Stomach (tissue), 19 donors: ENCODE measurements at places on chromosomes 3 and 15.

DNA sequence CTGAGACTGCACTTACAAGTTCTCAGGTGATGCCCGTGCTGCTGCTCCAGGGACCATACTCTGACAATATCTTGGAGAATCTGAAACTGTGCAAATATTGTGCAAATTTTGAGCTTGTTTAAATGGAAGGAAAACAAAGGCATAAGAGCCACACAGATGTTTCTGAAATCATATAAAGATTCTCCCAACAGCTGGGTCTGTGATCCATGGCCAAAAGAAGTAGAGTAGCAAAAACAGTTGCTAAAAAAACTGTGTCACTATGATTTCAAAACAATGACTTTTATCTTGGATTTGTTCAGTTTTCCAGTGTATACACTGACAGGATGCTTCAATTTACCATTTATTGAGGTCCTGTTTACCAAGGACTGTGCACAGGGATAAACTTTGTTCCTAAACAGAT is 25.3 kb downstream of the NPTN start:
- no peaks in the 10 kb centered on the region for H3K27me3 ChIP-seq
- H3K27ac ChIP-seq, result no peak overlapping the region
- no peaks in the 10 kb centered on the region for H3K36me3 ChIP-seq
- H3K4me1 ChIP-seq, result peaks cover 37% of the 10 kb centered on the region
- no peak overlapping the region for H3K4me3 ChIP-seq

- H3K27ac ChIP-seq, result peak overlapping the region; percentile 33
- H3K27me3 ChIP-seq, result no peaks in the 10 kb centered on the region
- H3K4me1 ChIP-seq, result no peaks in the 10 kb centered on the region
- DNase-seq, result no peak
- H3K36me3 ChIP-seq, result no peaks in the 10 kb centered on the region
These were observed 89.9 kb downstream of the CCNL1 start for GRCh38 chr3:157069846-157070677.

GRCh38 chr3:183613366-183614285 is 21.8 kb upstream of the KLHL24 start:
- no peaks in the 10 kb centered on the region for H3K36me3 ChIP-seq
- no peak overlapping the region for H3K4me3 ChIP-seq
- H3K27me3 ChIP-seq, result no peaks in the 10 kb centered on the region
- H3K4me1 ChIP-seq, result no peaks in the 10 kb centered on the region

DNA sequence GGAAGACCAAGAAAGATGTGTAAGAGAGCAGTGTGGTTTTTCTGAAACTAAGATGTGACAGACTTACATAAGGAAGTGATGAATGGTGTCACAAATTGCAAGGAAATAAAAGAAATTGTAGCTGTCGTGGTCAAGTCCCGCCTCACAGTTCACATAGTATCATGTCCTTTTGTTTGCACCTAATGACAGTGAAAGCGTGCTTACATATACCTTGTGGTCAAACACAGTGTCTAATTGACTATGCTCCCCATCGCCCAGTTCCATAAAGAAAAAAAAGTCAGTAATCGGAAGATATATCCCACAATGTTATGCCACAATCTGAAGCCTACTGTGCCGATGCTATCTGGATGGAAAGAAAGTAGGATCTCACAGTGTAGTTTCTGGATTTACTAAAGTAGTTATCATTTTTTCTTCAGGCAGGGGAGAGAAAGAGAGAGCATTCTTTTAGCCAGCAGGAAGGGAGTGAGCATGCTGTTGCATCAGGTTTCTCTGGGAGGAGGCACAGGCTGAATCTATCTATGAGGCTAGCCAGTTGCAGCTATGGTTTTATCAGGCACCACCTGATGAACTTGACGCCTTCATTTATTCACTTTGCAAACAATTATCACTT is 9.8 kb upstream of the PLSCR1 start:
- no peak overlapping the region for H3K4me3 ChIP-seq
- no peak for DNase-seq
- H3K27ac ChIP-seq, result no peak overlapping the region
- no peaks in the 10 kb centered on the region for H3K27me3 ChIP-seq

DNA sequence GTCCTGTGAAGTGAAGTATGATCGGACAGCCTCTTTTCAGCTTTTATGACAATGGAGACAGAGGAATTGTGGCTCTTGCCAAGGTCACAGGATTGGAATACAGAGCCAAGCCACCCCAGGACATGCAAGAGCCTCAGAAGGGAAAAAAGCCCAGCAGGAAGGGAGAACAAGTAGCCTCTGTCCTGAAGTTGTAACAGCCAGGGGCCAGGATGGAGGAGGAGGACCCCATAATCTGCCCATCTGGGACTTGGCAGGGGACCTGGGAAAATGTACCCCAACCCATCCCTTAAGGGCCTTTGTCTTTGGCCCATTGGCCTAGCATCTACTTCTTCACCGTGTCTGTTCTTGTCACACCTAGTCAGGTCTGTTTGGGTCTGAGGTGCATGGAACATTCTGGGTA is 60.4 kb upstream of the POLG start:
- no peaks in the 10 kb centered on the region for H3K36me3 ChIP-seq
- peaks cover 11% of the 10 kb centered on the region for H3K27me3 ChIP-seq
- no peak overlapping the region for H3K4me3 ChIP-seq
- DNase-seq, result no peak

- H3K4me1 ChIP-seq, result no peaks in the 10 kb centered on the region
- no peaks in the 10 kb centered on the region for H3K36me3 ChIP-seq
- no peak overlapping the region for H3K27ac ChIP-seq
- DNase-seq, result no peak
These were observed 190.4 kb downstream of the MEGF11 start for GRCh38 chr15:66063147-66063546.

- no peak overlapping the region for H3K4me3 ChIP-seq
- H3K27me3 ChIP-seq, result no peaks in the 10 kb centered on the region
- no peaks in the 10 kb centered on the region for H3K4me1 ChIP-seq
- no peaks in the 10 kb centered on the region for H3K36me3 ChIP-seq
- peak; percentile 40 for DNase-seq
These were observed 120.9 kb downstream of the ERC2 start for GRCh38 chr3:56347219-56347871.

- no peak overlapping the region for H3K27ac ChIP-seq
- H3K36me3 ChIP-seq, result no peaks in the 10 kb centered on the region
- DNase-seq, result no peak
- no peak overlapping the region for H3K4me3 ChIP-seq
These were observed 52.0 kb downstream of the MAGEF1 start for GRCh38 chr3:184659797-184660301.

GRCh38 chr3:195544634-195545033 is 1.5 kb upstream of the PPP1R2 start:
- H3K4me3 ChIP-seq, result no peak overlapping the region
- peak overlapping the region; percentile 97 for H3K27ac ChIP-seq
- no peaks in the 10 kb centered on the region for H3K27me3 ChIP-seq
- DNase-seq, result no peak
- peaks cover 61% of the 10 kb centered on the region for H3K4me1 ChIP-seq

GRCh38 chr3:182769673-182770072 is 23.6 kb upstream of the ATP11B start:
- H3K4me3 ChIP-seq, result no peak overlapping the region
- H3K27me3 ChIP-seq, result no peaks in the 10 kb centered on the region
- no peaks in the 10 kb centered on the region for H3K4me1 ChIP-seq
- no peak overlapping the region for H3K27ac ChIP-seq

DNA sequence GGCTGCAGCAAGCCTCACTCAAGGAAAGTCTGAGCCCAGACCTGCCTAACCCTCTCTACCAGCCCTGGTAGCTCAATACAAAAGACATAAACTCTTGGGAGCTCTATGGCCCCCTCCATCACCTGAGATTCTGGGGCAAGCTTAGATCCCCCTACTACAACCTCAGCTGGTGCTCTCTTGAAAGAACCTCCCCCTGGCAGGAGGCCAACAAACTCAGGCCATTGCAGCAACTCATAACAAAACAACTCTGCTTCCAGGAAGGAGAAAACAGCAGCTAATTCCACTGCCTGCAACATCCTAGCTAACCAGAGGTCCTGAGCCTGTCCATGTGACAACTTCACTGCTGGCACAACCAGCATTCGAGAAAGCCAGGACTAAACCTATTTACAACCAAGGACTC is 169.2 kb downstream of the ROBO1 start:
- no peaks in the 10 kb centered on the region for H3K27me3 ChIP-seq
- no peak overlapping the region for H3K27ac ChIP-seq
- no peak overlapping the region for H3K4me3 ChIP-seq

GRCh38 chr3:70861855-70862254 is 549.4 kb upstream of the MDFIC2 start:
- no peaks in the 10 kb centered on the region for H3K27me3 ChIP-seq
- H3K4me3 ChIP-seq, result no peak overlapping the region
- no peaks in the 10 kb centered on the region for H3K4me1 ChIP-seq
- H3K27ac ChIP-seq, result no peak overlapping the region
- H3K36me3 ChIP-seq, result no peaks in the 10 kb centered on the region
- no peak for DNase-seq

DNA sequence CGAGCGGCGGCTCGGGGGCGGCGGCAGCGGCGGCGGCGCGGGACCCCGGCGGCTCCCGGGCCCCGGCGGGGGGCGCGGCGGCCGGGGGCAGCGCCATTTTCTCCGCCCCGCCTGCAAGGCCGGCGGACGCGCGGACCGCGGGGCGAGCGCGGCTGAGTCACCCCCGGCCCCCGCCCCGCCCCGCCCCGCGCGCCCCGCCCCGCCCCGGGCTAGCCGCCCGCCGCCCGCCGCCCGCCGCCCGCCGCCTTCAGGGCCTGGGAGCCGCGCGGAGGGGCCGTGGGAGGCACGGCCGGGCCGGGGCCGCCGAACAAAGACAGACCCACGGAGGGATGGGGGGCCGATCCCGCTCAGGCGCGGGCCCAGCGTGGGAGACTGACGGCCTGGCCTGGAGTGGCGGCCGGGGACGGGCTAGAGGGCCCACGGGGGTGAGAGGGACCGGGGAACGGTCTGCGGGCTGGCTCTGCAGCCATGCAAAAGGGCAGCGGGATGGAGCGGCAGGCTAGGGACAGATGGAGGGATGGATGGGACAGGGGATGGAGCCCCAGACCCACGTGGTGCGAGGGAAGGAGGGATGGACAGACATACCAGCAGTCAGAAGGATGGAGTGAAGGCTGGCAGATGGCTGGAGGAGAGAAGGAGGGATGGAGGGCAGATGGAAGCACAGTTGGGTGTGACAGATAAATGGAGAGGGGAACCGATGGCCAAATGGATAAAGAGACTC is at the start of gene EIF4E3:
EIF4E3 (minus strand) TSS at position 132 of the 721 bp plus-strand sequence; CDS start at position 97, 35 bp downstream.
- peak; percentile 80 for DNase-seq
- peak within 1 kb of the TSS; percentile 92 for H3K4me3 ChIP-seq
- H3K36me3 ChIP-seq, result no peaks in the 10 kb centered on the region
- peak within 1 kb of the TSS; percentile 86 for H3K27ac ChIP-seq
- no peaks in the 10 kb centered on the region for H3K27me3 ChIP-seq
- peaks cover 53% of the 10 kb centered on the region for H3K4me1 ChIP-seq

GRCh38 chr3:101081999-101082398 is 88.8 kb upstream of the ABI3BP start:
- DNase-seq, result no peak
- H3K27me3 ChIP-seq, result no peaks in the 10 kb centered on the region
- no peaks in the 10 kb centered on the region for H3K4me1 ChIP-seq
- H3K4me3 ChIP-seq, result no peak overlapping the region

GRCh38 chr3:30810625-30811024 is 83.8 kb downstream of the GADL1 start:
- DNase-seq, result peak; percentile 45
- no peaks in the 10 kb centered on the region for H3K36me3 ChIP-seq
- H3K27me3 ChIP-seq, result no peaks in the 10 kb centered on the region
- H3K4me3 ChIP-seq, result no peak overlapping the region
- H3K27ac ChIP-seq, result no peak overlapping the region
- peaks cover 7% of the 10 kb centered on the region for H3K4me1 ChIP-seq

- no peak overlapping the region for H3K4me3 ChIP-seq
- no peaks in the 10 kb centered on the region for H3K36me3 ChIP-seq
- no peaks in the 10 kb centered on the region for H3K27me3 ChIP-seq
- H3K27ac ChIP-seq, result no peak overlapping the region
These were observed 48.7 kb upstream of the VEPH1 start for GRCh38 chr3:157551961-157552360.

DNA sequence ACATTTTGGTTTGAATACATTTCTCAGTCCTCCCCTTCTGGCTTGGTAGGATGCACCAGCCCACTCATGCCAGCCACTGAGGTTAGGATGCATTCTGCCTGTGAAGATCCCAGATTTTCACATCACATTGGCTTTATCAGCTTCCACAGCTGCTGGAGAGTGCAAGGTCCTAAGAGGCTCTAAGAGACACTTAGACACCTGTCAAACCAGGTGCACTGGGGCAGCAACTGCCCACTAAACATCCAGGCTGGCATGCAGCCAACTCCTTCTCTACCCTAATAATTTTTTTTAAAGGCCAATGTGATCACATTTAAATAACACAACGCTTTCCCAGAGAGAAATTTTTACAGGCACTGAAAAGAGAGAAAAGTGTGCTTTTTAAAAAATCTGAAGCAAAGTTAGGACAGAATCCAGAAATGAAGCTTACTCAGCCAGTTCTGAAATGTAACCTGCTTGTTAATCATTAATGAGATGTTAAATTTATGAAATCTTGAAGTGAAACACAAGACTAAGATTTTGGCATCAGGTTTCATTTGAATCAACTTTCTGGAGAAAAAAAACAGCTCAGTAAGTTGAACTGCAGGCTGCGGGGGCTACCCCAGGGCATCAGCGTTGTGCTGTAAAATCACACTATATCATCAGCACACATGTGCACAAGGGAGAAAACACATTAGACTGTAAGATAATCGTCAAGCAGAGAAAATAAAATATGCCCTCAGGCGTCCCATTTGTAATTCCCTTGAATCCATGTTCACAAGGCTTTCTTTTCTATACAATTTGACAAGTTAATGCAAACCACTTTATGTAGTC is 312.9 kb downstream of the ZBBX start:
- no peak for DNase-seq

- H3K27ac ChIP-seq, result peak overlapping the region; percentile 64
- H3K4me3 ChIP-seq, result no peak overlapping the region
- H3K4me1 ChIP-seq, result peaks cover 16% of the 10 kb centered on the region
- DNase-seq, result no peak
These were observed 137.4 kb downstream of the MBNL1 start for GRCh38 chr3:152405915-152406802.

DNA sequence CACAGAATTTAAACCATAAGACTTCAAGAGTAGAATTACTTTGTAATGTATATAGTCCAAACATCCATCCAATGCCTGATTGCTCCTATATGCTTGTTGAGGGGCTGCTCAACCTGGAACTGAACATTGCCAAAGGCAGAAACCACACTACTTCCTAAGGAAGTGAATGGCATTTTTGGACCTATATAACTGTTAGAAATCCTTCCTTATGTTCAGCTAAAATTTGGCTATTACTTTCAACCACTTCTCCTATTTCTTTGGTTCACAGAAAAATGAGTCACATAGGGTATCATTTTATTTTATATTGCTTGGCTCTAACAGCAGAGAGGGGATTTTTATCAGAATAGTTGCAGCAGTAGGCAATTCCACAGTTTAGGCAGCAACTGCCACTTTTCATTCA is 342.1 kb downstream of the SLC9A9 start:
- no peak overlapping the region for H3K27ac ChIP-seq
- DNase-seq, result no peak
- H3K4me3 ChIP-seq, result no peak overlapping the region
- no peaks in the 10 kb centered on the region for H3K36me3 ChIP-seq
